ENCODE measurements at places on chromosomes 6 and 20. TPM values are rescaled to one million over a fixed set of nuclear protein-coding genes. Genes with fewer than 3 reads are reported as not detected.
A peak's percentile ranks its signal among the peaks of the same experiment; 100 is the strongest.

DNA sequence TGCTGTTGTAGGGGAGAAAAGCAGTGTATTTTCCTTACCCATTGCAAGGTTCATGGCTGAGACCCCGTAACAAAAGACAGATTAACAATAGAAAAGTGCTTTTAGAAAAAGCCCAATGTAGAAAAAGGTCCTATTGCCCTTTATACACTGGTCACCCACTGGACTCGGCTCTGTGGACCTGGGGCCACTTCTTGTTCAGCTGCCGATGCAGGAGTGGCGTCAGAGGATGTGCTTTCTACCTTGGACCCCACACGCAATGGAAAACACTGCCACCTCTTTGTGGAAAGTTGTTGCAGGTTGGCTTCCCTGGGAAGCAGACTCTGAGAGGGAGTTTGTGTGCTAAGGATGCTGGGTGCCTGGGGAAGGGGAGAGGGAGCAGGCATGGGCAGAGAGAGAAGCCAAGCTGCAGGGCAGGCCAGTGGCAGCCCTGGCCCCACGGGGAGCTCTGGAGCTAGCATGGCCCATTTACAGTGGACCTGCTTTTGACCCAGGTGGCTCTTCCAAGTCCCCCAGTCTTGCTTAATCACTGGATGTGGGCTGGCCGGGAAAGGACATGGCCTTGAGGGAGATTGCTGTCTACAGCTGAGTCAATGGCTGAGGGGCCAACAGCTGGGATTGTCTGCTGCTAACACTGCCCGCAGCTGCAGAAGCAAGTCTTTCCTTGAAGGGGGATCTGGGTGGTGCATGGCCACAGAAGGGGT, 142.9 kb downstream of the CDC5L start:
- no peak overlapping the region for H3K4me3 ChIP-seq
- H3K27me3 ChIP-seq: no peaks in the 10 kb centered on the region
- no peak for DNase-seq

DNA sequence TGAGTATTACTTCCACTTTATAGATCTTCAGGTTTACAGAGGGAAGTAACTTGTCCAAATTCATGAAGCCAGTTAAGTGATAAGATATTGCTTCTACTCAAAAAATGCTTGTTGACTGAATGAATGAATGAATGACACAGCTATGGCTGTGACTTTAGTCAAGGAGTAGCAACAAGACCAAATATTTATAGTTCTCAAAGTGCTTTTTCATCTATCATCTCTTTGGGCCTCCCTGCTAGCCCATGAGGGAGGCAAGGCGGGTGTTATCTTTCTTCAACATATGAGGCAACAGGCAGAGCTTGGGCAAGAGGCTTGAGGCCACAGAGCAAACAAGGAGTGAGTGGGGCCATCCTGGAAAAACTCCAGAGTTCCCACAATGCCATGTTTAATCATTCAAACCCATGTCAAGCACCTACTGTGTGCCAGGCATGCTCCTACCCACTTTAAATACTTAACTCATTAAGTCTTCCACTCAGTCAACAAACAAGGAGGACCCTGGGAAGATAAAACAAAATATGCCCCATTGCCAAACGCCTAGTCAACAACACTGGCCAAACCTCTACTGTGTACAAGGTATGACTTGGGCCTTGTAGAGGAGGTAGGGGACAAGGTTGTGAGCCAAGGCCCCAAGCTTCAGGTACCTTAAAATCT, 15.9 kb downstream of the BCL2L1 start:
- H3K27me3 ChIP-seq: no peaks in the 10 kb centered on the region
- H3K27ac ChIP-seq: peak overlapping the region; percentile 96
- H3K4me3 ChIP-seq: no peak overlapping the region
- peaks cover 74% of the 10 kb centered on the region for H3K4me1 ChIP-seq

GRCh38 chr20:50270569-50270968, 79.9 kb downstream of the CEBPB start:
- no peak overlapping the region for H3K4me3 ChIP-seq
- no peaks in the 10 kb centered on the region for H3K36me3 ChIP-seq
- H3K4me1 ChIP-seq: peaks cover 18% of the 10 kb centered on the region
- no peak overlapping the region for H3K27ac ChIP-seq
- no peak for DNase-seq

GRCh38 chr6:114577109-114577508, 234.3 kb upstream of the HS3ST5 start:
- H3K4me3 ChIP-seq: no peak overlapping the region
- H3K27me3 ChIP-seq: no peaks in the 10 kb centered on the region
- no peak overlapping the region for H3K27ac ChIP-seq
- no peak for DNase-seq
- peaks cover 8% of the 10 kb centered on the region for H3K4me1 ChIP-seq

DNA sequence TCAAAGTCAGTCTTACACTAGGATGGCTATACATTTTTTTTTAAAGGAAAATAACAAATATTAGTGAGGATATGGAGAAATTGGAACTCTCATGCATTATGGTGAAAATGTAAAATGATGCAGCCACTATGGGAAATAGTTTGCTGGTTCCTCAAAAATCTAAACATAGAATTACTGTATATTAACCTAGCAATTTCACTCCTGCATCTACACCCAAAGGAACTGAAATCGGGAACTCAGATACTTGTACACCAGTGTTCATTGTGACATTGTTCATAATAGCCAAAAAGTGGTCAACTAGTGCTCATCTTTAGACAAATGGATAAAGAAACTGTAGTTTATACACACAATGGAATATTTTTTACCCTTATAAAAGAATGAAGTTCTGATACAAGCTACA, 110.7 kb downstream of the UTRN start:
- H3K4me3 ChIP-seq: no peak overlapping the region
- H3K27ac ChIP-seq: no peak overlapping the region
- peaks cover 10% of the 10 kb centered on the region for H3K4me1 ChIP-seq
- DNase-seq: no peak
- H3K27me3 ChIP-seq: no peaks in the 10 kb centered on the region

DNA sequence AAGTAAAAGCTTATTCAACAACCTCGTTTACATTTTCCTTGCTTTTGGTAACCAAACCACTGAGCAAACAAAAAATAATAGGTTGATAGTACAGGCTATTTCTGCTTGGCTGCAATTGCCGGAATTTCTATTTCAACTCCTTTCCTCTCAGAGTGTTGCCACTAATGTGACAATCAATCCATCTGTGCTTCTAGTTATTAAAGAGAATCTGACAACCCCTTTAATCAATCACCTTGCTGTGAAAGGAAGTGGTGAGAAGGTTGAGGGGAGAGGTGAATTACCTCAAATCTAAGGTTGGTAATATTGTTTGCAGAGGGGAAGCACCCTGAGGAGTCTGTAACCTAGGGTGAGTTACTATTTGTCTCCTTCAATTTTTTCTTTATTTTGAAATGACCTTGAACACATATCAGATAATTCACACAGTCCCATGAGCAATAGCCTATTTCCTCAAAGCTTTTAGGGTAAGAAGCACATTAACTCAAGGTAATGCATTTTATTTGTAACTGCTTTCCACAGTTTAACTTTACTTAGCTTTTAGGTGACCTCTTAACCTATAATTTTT, 603.4 kb downstream of the MMUT start:
- no peaks in the 10 kb centered on the region for H3K36me3 ChIP-seq
- H3K4me3 ChIP-seq: no peak overlapping the region
- DNase-seq: no peak
- no peak overlapping the region for H3K27ac ChIP-seq

DNA sequence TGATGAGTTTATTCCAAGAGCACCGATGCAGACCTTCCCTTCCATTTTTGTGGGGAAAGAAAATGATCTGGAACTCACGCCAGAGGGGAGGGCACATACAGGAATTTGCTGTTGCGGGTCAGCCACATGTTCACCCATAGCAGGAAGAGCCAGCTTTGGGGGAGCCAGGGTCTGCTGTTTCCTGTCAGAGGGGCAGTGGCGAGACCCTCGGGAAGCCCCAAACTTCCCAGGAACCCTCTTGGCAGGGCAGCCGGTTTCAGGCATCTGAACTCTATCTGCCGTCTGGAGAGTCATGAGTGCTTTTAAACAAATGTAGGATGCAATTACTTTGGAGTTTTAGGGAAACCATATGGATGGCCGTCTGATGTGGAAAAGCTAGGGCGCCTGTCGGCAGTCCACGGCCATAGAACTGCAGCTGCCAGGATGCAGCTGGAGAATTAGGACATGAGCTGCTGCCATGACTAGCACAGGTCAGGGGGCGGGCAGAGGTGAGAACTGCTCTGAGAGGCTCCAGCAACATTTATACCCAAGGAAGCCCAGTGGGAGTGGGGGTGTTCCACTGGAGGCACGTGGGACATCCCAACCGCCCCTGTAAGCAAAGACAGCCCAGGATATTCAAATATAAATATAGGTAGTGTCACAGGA, 14.8 kb upstream of the SERPINB9 start:
- no peak for DNase-seq
- no peaks in the 10 kb centered on the region for H3K27me3 ChIP-seq
- H3K4me1 ChIP-seq: no peaks in the 10 kb centered on the region
- H3K4me3 ChIP-seq: no peak overlapping the region

Gene TRIM31
- total RNA-seq: 0.11 TPM

All from PC-3 (cell line).